Globus pallidus (tissue), 1 donor: ENCODE measurements at places on chromosomes 12 and 14.

- no peak for DNase-seq
These were observed 92.7 kb downstream of the CACNA1C start for GRCh38 chr12:2145433-2145998.

- no peak for DNase-seq
These were observed 127.0 kb upstream of the SSTR1 start for GRCh38 chr14:38080696-38081095.

GRCh38 chr12:66693901-66694513 is 15.1 kb upstream of the GRIP1 start:
- peak; percentile 71 for DNase-seq

- DNase-seq, result no peak
These were observed 559.8 kb downstream of the RPL10L start for GRCh38 chr14:46091819-46092218.

- peak; percentile 37 for DNase-seq
These were observed 101.2 kb downstream of the PEBP1 start for GRCh38 chr12:118237052-118237665.

DNA sequence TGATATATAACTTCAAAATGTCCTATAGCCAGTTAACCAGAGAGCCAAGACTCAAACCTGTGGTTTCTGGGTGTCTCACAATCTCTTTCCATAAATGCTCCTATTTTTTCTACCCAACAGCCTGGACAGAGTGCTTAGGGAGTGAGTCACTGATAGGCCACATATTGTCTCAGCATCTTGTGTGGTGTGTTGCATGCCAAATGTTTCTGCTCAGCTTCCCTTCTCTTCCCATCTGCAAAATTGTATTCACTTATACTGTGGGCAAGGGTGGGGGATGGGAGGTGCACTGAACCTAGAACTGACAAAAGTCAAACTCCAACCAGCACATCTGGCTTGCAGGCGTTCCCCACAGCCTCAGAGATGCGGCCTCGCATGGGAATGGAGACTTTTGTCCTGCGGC is 123.3 kb downstream of the KCNA5 start:
- no peak for DNase-seq

DNA sequence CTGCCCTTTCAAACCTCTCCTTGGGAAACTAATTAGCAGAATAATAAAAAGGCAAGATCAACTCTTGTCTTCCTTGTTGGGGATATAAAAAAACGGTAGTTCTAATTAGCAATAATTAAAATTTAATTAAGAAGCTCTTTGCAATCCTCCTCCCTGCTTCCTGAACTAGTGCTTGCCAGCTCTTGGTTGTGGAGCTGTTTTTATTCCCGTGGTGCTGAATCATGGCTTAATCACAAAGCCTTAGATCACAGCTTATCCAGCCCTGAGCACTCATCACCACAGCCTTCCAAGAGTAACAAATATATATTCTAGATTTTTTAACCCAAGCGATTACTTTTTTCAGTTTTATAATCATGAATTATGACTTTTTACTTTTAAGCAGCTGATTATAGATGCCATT is 63.2 kb upstream of the INSM2 start:
- DNase-seq, result no peak

GRCh38 chr14:93956514-93957332 is 19.6 kb downstream of the ASB2 start:
- no peak for DNase-seq

- DNase-seq, result no peak
These were observed 228.7 kb downstream of the NUAK1 start for GRCh38 chr12:105910030-105910429.

- DNase-seq, result no peak
These were observed 55.3 kb upstream of the AMN start for GRCh38 chr14:102866982-102867761.

DNA sequence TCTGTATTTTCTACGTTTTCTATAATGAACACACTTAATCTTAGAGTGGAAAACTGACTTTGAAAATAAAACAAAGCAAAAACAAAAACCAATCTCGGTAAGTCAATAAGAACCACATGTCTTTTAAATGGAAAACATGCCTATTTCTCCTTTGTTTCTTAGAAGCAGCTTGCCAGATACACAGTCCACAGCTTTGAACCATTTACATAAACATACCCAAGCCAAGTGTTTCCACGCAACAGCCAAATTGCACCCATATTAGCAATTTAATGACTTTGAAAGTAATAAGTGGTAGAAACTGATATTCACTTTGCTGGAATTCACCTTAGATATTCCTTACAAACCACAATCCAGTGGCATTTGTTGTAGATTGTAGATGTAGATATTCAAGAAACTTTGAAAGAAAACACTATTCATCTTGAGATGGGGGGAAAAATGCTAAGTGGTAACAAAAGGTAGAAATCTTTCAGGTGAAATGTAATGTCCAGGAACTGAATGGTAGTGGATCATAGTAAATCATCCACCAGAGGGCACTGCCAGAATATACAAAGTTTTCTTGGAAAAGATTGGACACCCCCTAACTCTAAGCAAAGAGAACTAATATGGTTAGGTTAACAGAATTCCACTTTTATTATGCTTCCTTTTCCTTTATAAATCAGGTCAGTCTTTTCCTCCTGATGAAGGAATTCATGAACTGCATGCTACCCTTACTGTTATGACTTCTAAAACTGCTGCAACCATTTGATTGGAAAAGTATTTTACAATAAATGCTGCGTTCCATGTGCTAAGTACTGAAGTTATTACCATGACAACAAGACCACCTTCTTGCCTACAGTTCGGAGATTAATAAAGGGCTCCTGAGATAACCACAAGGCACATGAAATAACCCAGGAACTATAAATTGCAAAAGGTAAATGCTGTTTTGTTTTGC is 69.8 kb downstream of the RERG start:
- peak; percentile 26 for DNase-seq

DNA sequence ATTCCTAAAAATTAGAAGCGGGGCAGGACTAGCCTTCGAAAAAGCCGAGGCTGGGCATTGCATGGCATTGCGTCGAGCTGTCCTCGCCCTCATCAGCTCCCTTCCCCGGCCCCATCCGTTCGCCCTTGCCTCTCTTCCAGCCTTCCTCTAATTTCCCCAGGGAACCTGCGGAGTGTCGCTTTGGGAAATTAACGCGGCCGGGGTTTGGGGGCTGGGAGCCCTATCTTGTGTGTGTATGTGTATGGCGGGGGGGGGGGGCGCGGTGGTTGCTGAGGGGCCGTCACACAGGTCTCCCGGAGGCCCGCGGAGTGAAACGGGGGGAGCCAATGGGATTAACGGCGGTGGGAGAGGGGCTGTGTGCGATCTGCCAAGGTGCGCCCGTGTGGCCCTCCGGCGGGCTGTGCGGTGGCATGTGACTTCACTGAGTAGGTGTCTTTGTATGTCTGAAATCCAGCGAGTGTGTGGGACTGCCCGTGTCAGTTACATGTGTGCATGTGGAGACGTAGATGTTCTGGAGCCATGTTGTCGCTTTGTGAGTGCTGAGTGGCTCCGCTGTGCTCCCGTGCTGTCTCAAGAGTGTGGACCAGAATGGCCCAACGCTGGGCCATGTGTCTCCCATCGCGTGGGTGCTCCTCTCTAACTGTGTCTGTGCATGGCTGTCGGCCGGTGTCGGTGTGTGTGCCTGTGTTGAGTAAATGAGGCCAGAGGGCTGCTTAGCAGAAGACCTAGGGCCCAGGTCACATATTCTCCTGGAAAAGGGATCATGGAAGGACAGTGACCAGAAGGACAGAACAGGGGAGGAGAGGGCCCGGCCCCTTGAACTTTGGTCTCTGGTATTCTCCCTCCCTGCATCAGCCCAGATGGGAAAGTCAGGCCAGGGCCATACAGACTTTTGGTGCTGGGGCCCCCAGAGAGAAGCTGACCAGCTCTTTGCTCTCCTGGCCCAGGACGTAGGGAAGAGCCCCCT is 1.5 kb downstream of the PTMS start:
- no peak for DNase-seq

DNA sequence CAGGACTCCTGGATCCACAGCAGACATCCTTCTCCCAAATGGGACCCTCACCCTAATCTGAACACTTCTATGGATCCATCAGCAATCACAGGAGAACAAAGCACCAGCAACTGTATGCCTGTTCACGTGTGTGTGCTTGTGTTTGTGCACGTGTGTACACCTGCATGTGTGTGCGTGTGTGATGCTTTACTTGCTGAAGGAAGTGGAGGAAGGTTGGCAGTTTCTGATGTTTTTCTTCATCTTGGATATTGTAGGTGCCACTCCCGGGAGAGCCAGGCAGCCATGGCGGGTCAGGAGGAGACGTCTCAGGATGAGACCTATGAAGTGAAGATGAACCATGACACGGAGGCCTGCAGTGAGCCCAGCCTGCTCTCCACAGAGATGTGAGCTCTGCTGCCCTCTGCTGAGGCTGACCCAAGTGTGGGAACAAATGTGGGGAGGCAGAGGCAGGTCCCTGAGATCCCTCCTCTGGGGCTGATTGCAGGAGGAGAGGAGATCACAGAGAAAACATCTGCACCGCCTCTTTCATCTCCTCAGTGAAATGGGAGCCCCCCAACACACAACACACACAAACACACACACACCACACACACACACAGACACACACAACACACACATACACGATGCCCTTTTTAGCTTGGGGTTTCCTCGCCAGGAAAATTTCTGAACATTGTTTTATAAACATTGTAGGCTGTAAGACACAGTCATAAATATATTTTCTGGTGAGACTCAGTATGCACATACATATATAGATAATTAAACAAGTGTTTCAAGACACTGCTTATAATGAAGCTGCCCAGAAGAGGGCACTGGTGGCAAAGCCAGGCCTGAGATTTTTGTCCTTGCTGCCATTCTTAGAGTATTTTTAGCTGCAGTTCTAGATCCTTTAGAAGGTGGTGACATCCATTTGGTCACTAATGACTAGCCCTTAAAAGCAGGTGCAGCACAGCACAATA is 112.2 kb upstream of the FKBP4 start:
- DNase-seq, result peak; percentile 7

DNA sequence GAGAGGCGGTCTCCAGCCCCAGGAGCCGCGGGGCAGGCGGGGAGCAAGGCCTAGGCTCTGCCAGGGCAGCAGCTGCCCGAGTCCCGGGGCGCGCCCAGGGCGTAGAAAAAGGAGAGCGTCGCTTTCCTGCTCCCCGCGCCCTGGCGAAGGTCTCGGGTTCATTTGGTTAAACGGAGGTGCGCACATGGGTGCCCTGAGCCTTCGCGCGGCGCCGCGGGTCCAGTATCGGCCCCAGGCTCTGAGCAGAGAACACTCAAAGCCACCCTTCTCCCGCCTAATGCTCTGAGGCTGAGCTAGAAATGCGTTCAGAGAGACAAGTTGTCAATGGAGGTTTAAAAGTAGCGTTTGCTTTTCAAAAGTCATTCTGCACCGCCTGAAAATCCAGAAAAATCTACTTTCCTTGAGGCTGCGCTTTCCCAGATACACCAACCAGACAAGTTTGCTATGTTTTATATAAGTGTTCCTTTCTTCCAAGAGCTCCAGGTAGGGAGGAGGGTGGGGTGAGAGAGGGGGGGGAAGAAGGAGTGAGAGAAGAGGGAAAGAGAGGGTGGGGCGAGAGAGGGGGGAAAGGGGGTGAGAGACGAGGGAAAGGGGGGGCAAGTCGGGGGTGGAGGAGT is 1.5 kb downstream of the TMEM132C start:
- DNase-seq, result no peak

- no peak for DNase-seq
These were observed 96.1 kb downstream of the SCN8A start for GRCh38 chr12:51687177-51687576.

DNA sequence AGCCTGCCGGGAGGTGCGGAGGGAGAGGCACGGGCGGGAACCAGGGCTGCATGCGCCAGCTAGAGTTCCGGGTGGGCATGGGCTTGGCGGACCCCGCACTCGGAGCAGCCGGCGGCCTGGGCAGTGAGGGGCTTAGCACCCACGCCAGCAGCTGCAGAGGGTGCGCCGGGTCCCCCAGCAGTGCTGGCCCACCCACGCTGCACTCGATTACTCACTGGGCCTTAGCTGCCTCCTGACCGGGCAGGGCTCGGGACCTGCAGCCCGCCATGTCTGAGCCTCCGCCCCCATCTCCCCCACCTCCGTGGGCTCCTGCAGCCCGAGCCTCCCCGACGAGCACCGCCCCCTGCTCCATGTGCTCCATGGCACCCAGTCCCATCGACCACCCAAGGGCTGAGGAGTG is 14.8 kb downstream of the CKAP4 start:
- no peak for DNase-seq

- DNase-seq, result no peak
These were observed 11.1 kb upstream of the PSEN1 start for GRCh38 chr14:73125169-73125588.

- no peak for DNase-seq
These were observed 612.0 kb downstream of the VRK1 start for GRCh38 chr14:97408937-97409815.

GRCh38 chr14:65482757-65483438 is 70.4 kb downstream of the FUT8 start:
- peak; percentile 38 for DNase-seq

GRCh38 chr12:83016991-83017390 is 330.3 kb downstream of the TMTC2 start:
- no peak for DNase-seq

DNA sequence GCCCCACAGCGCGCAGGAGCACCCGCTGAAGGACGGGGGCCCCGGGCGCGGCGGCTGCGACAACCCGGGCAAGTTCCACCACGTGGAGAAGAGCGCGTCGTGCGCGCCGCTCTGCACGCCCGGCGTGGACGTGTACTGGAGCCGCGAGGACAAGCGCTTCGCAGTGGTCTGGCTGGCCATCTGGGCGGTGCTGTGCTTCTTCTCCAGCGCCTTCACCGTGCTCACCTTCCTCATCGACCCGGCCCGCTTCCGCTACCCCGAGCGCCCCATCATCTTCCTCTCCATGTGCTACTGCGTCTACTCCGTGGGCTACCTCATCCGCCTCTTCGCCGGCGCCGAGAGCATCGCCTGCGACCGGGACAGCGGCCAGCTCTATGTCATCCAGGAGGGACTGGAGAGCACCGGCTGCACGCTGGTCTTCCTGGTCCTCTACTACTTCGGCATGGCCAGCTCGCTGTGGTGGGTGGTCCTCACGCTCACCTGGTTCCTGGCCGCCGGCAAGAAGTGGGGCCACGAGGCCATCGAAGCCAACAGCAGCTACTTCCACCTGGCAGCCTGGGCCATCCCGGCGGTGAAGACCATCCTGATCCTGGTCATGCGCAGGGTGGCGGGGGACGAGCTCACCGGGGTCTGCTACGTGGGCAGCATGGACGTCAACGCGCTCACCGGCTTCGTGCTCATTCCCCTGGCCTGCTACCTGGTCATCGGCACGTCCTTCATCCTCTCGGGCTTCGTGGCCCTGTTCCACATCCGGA is 1.4 kb downstream of the FZD10 start:
- DNase-seq, result no peak

DNA sequence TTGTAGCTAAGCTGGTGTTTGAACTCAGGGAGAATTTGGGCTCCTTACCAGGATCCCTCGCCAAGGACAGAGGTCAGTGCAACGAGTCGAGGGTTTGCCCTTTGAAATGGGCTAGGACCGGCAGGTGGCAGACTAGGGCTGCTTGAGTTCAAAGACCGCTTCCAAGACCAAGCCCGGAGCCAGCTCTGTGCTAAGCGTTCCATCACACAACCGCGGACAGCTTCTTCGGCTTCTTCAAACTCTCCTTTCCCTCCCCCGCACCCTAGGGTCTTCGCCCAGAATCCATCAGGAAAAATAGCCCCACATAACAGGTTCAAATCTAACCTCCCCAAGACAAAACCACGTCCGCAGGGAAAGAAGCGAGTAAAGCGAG is 705 bp upstream of the FLVCR2 start:
- DNase-seq, result peak; percentile 84
